Progenitor cell of endocrine pancreas (in vitro differentiated cells): ENCODE measurements at places on chromosomes 4 and X. TPM values are rescaled to one million over a fixed set of nuclear protein-coding genes. Genes with fewer than 3 reads are reported as not detected.

- DNase-seq: no peak
- H3K36me3 ChIP-seq: peaks cover 37% of the 10 kb centered on the region
- H3K27ac ChIP-seq: no peak overlapping the region
- H3K4me3 ChIP-seq: no peak overlapping the region
Observed at GRCh38 chr4:82833696-82834313, 35.2 kb upstream of the SCD5 start.

- H3K4me1 ChIP-seq: no peaks in the 10 kb centered on the region
- DNase-seq: no peak
- H3K27me3 ChIP-seq: no peaks in the 10 kb centered on the region
- no peak overlapping the region for H3K4me3 ChIP-seq
- H3K36me3 ChIP-seq: no peaks in the 10 kb centered on the region
- H3K27ac ChIP-seq: no peak overlapping the region
Observed at GRCh38 chr4:129862461-129862860, 766.5 kb downstream of the C4orf33 start.

DNA sequence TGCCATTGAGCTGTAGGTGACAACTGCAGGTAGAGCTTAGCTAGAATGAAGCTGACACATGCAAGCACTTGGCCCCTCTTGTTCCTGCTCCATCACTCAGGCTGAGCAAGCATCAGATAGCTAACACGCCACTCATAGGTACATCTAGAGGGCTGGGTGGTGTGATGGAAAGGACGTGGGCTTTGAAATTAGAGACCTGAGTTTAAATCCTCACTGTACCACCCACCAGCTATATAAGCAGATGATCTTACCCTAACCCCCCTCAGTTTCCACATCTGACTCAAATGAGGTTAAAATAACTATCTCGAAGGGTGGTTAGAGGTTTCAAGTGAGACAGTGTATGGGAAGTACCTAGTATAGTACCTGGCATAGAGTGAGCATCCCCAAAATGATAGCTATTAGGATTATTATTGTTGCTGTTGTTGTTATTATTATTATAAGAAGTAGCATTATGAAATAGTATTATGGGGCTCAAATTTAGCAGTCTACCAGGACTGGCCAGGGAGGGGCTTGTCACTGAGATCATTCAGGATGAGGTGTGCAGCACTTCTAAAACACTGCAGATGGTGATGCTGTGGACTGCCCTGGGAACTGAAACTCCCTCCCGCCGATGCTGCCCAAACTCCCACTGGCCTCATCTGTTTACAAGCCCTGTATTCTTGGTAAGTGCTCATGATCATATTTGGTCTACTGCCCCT is 59.0 kb downstream of the REELD1 start:
- H3K4me1 ChIP-seq: no peaks in the 10 kb centered on the region
- no peak overlapping the region for H3K27ac ChIP-seq
- H3K36me3 ChIP-seq: no peaks in the 10 kb centered on the region
- H3K4me3 ChIP-seq: no peak overlapping the region
- H3K27me3 ChIP-seq: no peaks in the 10 kb centered on the region

GRCh38 chr4:95363559-95363925 is 185.2 kb downstream of the UNC5C start:
- H3K27me3 ChIP-seq: no peaks in the 10 kb centered on the region
- no peak for DNase-seq
- no peak overlapping the region for H3K4me3 ChIP-seq
- H3K27ac ChIP-seq: peak overlapping the region; percentile 54
- no peaks in the 10 kb centered on the region for H3K36me3 ChIP-seq

The BTC gene
- total RNA-seq: 0.46 and 0.60 TPM in 2 replicates

DNA sequence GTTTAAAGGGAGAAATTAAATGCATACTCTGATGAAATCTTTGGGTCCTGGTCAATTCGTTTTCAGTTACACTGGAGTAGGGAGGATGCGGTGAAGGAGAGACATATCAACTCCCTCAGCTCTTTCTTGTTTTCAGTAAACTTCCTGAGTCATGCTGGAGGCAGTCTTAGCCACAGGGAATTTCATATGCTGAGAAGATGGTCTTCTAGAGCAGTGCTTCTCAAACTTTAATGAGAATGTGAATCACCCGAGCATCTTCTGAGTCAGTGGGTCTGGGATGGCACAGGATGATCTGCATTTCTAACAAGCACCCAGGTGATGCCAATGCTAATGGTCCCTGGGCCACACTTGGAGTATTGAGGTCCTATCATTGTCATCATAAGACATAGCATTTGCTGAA is 214.5 kb downstream of the KIT start:
- H3K27ac ChIP-seq: no peak overlapping the region
- H3K27me3 ChIP-seq: no peaks in the 10 kb centered on the region
- H3K36me3 ChIP-seq: no peaks in the 10 kb centered on the region
- H3K4me3 ChIP-seq: no peak overlapping the region

DNA sequence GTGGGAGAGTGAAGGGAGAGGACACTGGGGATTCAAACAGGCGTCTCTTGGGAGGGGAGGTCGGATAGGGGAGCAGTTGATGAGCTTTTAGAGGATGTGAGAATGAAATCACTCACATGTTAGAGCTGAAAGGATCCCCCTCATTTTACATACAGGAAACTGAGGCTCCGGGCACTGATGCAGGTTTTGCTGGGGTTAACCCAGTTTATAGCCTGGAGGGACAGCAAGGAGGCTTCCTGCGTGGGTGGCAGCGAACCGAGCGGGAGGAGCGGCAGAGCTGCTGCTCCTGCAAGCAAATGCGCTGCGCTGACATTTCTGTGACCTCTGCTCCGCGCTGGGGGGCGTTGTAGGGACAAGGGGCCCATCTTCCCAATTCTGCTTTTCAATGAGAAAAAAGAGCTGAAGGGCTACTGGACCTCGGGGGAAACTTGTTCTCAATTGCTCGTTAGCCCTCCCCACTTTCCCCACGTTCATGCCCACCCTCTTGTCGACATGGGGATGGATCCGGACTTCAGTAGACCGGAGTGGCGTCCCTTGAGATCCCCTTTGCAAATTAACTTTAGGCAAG is 1.2 kb upstream of the NEUROG2 start:
- H3K4me1 ChIP-seq: peaks cover 15% of the 10 kb centered on the region
- no peaks in the 10 kb centered on the region for H3K36me3 ChIP-seq
- peaks cover 98% of the 10 kb centered on the region for H3K27me3 ChIP-seq
